Kidney capillary endothelial cell (primary cell): ENCODE measurements at places on chromosomes 4 and X.
A peak's percentile ranks its signal among the peaks of the same experiment; 100 is the strongest.

- no peak for DNase-seq
Measured at GRCh38 chrX:13797512-13797911, 19.4 kb downstream of the GPM6B start.

DNA sequence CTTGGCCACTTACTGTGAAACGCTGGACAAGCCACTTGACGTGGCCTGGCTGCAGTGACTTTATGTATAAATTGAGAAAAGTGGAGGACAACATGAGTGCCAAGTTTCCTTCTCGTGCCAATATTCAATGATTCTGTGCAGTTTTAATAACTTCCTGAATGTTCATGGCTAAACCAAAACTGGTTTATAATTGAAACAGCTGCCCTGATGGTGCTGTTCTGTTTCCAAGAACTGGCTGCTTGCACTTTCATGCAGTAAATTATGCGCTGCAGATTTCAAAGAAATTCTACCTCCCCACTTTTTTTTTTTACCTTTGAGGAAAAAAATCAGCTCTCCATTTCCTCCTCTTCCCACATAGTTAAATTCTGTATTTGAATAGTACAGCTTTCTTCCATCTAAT lies 205.2 kb upstream of the CASK start:
- no peak for DNase-seq

- DNase-seq, result no peak
Measured at GRCh38 chrX:153456704-153457103, 10.8 kb upstream of the TREX2 start.

DNA sequence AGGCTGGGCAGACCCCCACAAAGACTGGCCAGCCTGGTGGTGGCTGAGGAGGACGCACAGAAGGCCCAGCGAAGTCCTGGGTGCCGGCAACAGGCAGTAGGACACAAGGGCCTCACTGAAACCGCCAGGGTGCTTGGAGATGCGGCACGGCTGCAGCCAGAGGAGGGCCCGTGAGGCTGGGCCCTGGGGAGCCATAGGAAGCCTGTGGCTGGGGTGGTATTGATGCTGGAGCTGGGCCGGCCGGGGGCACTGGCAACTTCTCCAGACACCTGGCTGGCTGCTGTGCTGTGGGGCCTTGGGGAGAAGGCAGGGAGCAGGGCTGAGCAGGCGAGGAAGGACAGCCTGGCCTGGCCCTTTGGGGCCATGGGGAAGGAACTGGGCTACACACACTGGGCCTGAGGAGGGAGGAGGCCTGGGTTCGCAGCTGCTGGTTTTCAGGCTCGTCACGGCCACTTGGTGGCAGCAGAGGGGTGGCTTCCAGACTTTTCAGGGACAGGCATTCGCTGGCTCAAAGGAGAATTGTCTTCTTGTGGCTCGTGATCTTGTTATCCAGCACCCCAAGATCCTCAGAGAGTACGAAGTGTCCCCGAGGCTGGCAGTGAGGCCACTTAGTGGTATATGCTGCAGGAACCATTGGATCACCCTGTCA lies 37.2 kb downstream of the ATP2B3 start:
- DNase-seq, result peak; percentile 45

- no peak for DNase-seq
Measured at GRCh38 chr4:7816771-7817170, 122.9 kb downstream of the AFAP1 start.

DNA sequence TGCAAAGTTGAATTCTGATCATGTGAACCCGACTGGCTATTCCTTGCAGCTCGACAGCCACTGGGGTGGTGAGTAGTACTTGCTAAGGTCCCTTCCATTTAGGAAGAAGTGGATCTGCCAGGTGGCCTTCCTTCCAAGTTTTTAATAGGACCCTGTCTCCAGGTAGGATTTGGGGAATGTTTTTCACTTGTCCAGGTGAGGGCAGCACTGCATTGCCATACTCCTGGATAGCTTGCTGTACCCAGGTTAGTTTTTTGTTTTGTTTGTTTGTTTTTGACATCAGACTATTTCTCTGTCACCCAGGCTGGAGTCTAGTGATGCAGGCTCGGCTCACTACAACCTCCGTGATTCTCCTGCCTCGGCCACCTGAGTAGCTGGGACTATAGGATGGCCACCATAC lies 29.8 kb downstream of the SAGE1 start:
- DNase-seq, result no peak

GRCh38 chr4:186604124-186604807 lies 48.9 kb upstream of the MTNR1A start:
- DNase-seq, result no peak

GRCh38 chr4:39029752-39030694 lies 2.2 kb downstream of the TMEM156 start:
- DNase-seq, result peak; percentile 44

DNA sequence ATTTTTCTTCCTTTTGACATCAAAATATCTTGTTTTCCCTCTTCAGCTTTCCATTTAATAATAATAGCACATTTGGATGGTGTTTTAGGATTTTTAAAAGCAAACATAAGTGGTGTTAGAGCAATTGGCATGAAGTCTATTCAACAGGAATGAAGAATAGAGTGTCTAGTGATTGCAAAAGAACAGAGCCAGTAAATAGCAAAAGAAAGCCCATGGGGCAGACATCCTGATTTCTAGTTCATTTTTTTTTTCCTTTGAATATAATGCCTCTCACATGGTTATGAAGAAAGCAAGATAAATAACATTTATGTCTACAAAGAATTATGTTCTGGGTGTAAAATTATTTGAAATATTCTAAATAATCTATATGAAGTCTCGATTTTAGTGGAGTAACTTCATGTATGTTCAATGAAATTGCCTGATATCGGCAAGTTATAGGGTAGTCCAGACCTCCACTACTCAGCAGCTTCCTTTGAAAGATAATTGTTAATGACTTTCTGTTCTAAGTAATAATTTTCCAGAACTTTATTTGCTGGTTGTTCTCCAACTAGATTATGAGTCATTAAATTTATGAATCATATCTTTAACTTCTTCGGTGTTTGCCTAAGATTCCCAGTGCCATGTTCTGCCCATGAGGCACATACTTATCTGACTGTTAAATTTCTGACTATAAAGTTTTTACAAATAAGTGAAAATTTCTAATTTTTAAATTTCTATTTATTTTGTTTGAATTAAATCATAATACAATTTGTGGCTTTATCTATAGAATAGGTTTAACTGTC lies 587.9 kb downstream of the TLL1 start:
- no peak for DNase-seq

GRCh38 chr4:37821953-37822605 lies 4.4 kb upstream of the PGM2 start:
- DNase-seq, result no peak

DNA sequence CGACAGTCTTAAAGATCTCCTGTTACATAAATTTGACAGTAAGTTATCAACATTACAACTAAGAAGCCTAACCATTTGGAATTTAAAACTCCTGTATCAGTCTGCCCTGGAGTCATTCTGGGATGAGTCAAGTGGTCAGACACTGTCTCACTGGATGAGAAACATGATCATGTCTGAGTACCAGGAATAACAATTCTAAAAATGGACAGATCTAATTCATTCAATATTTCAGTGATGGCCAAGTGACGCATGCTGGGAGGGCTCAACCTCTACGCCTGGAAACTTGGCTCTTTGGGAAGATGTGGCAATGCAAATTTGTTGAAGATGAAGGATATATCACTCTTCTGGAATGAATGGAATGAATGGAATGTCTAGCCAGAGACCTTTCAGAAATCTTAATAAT lies 1427.2 kb downstream of the STIM2 start:
- no peak for DNase-seq

- DNase-seq, result no peak
Measured at GRCh38 chr4:140046543-140046942, 107.4 kb downstream of the MAML3 start.

DNA sequence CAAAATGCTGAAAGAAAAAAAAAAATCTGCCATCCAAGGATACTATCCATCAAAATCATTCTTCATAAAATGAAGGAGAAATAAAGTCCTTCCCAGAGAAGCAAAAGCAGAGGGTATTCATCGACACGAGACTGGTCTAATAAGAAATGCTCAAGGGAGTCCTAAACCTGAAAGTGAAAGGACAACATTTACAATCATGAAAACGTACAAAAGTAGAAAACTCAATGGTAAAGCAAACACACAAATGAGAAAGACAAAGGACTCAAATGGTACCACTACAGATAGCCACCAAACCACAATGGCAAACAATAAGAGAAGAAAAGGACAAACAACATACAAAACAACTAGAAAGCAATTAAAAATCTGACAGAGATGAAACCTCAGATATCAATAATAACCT lies 41.0 kb downstream of the CD99L2 start:
- no peak for DNase-seq

GRCh38 chr4:173490256-173490655 lies 39.8 kb downstream of the HAND2 start:
- DNase-seq, result no peak

- DNase-seq, result no peak
Measured at GRCh38 chr4:80812145-80812544, 218.4 kb upstream of the BMP3 start.

DNA sequence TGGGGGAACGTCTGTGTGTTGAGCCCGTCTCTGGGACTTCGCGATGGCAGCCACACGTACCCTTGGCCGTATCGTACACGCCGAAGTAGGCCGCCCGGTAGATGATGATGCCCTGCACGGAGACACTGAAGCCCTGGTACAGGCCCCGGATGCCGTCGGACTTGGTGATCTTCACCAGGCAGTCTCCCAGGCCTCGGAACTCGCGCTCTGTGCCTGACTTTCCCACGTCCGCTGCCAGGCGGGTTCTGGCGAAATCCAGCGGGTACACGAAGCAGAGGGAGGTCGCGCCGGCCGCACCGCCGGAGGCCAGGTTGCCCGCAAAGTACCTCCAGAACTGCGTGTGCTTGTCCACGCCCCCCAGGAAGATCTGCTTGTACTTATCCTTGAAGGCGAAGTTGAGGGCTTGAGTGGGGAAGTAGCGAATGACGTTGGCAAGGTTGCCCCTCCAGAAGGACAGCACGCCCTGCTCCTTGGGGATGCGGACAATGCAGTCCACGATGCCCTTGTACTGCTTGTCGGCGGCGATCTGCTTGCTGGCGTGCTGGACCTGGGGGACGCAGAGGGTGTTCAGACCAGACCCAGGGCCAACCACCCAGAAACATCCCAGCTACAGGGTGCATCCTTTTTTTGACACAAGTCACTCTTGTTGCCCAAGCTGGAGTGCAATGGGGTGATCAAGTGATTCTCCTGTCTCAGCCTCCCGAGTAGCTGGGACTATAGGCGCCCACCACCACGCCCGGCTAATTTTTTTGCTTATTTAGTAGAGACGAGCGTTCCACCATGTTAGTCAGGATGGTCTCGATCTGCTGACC lies 2.5 kb downstream of the SLC25A6 start:
- DNase-seq, result no peak

- no peak for DNase-seq
Measured at GRCh38 chr4:106495476-106495875, 126.9 kb upstream of the GIMD1 start.

DNA sequence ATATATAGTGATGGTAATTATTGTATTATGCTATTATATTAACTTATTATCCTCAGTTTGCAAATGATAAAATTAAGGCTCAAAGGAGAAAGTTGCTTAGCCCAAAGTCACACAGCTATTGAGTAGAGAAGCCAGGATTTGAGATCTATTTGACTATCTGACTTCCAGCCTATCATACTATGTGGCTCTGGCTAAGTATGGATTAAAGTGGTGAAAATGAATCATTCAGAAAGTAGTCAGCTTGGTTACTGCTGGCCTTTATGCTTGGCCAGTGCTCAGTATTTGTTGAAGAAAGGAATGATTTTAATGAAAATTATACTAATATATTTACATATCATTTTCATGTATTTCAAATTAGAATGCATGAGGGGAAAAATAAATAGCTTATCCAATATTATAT lies 219.8 kb downstream of the SHROOM3 start:
- DNase-seq, result no peak

DNA sequence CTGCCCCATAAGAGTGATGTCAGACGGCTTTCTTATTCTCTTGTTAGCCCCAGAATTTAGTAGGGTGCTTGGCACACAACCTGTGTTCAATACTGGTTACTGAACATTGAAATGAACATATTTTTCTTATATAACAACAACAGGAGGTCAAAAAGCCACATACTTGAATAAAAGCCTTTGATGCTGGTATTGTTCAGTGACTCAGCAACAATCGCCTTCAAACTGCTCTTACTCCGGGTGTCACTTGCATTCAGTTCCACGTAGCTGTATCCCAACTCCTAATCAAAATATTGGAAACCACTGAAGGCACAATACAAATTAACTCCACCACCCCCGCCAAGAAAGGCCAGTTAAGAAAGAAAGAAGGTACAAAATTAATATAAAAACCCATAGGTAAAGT lies 61.5 kb downstream of the RFC1 start:
- no peak for DNase-seq
